MG63 (cell line): ENCODE measurements at places on chromosomes 3 and 15. TPM values are rescaled to one million over a fixed set of nuclear protein-coding genes. Genes with fewer than 3 reads are reported as not detected.

DNA sequence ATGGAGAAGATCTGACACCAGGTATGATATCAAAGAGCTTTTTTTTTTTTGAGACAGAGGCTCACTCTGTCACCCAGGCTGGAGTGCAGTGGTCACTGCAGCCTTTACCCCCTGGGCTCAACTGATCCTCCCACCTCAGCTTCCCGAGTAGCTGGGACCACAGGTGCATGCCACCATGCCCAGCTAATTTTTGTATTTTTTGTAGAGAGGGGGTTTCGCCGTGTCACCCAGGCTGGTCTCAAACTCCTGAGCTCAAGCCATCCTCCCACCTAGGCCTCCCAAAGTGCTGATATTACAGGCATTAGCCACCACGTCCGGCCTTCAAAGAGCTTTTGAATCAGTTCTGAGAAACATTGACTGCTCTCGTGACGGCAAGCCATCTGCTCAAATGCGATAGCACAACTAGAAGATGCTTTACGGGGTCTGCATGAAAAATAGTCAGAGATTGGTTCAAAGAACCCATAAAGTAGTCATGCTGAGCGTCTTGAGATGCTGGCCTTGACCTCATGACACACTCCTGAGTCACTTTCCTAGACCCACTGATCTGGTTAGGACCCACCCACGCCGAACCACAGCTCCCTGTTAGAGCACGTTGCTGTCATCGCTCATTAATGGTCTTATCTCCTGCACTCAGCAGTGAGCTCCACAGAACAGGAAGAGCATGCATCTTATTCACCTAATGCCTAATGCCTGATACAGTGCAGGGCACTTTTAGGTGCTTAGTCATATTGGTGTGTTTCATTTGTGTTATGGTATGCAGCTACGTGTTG lies 57.0 kb upstream of the NR2F2 start:
- DNase-seq = peak; percentile 97

- DNase-seq = no peak
These were observed 173.5 kb downstream of the ABHD5 start for GRCh38 chr3:43863966-43864933.

SUSD5 gene
- total RNA-seq = 4.2 and 5.4 TPM in 2 replicates

DNA sequence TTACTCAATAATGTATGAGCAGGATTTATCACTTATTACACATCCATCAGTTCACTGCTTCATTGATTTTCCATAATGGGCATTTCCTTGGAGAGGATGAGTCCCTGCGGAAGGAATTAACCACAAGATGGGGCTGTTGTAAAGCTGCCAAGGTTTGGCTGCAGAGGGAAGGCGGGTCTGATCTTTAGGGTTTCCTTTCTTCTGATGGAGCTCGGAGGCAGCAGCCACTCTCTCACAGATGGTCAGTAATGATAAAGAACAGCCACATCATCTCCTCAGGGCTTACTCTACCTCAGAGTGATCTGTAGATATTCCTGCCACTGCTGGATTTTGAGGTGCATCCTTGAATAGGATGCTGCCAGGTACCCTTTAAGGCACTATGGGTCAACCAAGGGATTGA lies 115.2 kb downstream of the USP13 start:
- peak; percentile 48 for DNase-seq

UQCRC1 gene
- total RNA-seq = 199 and 243 TPM in 2 replicates

DNA sequence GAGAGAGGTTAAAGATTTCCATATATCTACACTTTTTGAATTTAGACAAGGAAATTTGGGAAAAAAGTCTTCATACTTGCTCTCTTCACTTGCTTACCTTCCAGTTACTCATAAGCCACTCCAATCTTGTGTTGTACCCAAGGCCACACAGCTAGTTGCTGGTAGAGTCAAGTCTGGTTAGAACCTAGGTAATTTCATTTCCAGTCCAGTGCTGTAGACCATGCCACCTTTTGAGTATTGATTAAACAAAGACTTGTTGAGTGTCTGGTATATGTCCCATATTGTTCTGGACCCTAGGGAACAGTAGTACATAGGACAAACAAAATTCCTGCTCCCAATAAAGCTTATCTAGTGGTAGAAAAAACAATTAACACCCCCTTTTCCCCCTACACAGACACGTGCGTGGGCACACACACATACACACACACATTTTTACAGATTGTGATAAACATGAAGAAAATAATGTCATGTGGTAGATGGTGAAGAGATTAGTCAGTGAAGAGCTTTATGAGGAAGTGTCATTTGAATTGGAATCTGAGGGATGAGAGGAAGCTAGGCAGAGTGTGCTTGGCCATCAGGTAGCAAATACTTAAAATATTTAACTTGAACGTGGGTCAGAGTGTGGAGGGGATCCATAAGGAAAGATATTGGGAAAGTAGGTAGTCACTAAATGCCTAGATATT lies 2.1 kb downstream of the CMC1 start:
- no peak for DNase-seq

DNA sequence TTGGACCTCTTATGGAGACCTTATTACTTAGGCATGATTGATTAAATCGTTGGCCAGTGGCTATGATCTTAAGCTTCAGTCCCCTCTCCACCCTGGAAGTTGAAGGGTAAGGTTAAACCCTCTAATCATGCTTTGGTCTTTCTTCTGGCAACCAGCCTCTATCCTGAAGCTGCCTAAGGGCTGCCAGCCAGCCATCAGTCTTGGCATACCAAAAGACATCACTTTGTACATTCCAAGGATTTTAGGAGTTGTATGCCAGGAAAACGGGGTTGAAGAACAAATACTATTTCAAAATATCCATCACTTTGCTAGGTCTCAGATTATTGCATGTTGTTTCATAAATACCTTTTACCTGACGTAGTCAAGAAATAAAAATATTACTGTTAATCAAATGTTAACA lies 28.9 kb downstream of the UBE2E2 start:
- peak; percentile 36 for DNase-seq

- DNase-seq = peak; percentile 90
These were observed at the start of gene MITF for GRCh38 chr3:69739204-69740102. TSS of gene MITF (plus strand) at chr3:69739464. CDS start at chr3:69739598, 134 bp downstream.

GRCh38 chr3:28012830-28013229 lies 228.6 kb upstream of the CMC1 start:
- DNase-seq = no peak

DNA sequence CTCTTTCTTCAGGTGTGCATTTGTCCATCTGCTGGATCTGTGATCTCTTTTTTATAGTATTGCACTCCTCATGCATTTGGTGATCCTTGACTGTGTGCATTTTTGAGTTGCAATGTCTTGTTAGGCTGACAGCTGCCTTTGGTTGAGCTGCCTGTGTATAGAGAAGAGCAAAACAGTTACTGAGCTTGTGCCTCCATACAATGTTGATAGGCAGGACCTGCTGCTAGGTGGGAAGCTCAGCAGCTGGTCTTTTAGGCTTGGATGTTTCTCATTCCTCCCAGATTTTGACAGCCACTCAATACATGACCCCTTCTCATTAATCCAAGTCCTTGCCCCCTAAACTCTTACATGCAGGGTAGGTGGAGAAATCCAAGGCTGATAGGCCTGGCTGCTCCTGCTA lies 74.8 kb upstream of the PIAS1 start:
- DNase-seq = no peak

DNA sequence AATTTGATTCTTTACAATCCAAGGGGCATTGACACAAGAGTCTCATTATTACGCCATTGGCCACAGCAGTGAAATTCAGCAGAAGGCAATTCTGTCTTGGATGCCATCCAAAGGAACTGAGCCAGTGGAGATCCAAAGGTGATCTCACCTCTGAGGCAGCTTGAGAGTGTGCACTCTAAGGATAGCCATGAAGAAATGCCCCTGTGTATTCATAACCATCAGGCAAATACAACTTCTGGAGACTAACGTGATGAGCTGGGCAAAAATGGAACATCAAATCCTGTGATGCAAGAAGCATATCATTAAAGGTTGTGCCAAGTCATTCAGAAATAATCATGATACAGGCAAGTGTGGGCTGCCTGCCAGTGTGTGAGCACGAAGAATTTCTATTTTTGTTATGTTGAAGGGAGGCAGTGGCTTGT lies 41.4 kb downstream of the ROBO2 start:
- peak; percentile 4 for DNase-seq

DNA sequence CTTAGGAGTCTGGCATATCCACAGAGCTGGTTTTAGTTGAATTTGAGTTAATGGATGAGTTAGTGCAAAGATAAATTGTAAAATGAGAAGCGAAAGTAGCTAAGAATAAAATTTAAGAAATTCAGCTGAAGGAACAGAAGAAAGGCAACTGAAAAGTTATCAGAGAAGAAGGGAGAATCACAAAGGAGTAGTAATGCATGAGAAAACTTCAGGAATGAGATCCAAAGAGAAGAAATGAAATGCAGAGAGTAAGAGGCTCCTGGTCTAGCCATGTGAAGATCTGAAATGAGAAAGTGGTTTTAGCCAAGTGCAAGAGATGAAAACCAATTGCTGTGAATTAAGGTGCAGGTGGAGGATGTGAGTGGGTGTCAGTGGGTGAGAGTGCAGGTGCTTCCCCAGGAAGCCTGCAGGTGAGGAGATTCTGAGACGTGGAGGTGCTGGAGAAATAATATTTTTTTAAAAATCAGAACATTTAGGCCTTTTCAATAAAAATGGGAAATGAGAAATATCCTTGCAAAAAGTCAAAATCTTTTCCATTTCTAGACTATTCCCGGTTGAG lies 18.5 kb downstream of the KBTBD8 start:
- DNase-seq = no peak

ALDH1L1 gene
- total RNA-seq = 0.27 TPM in 1 of 2 replicates, not detected in the other

DNA sequence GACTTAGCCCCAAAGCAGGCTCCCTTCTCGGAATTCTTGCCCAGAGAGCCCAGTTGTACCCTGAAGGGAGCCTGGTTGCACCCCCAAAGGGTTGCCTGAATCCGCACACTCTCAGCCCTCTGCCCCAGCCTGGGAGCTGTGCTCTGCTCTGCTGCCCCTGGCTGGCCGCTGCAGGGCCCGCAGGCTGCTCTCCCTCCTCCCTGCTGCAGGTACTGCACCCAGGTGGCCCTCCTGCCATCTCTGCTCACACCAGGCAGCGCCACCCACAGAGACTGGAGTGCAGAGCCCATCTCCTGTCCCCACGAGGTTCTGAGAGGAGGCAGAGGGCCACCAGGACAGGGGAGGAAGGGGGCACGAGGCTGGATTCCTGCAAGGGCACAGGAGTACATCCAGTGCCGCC lies 134.2 kb upstream of the NSMCE3 start:
- no peak for DNase-seq

GRCh38 chr3:130548356-130548755 lies 31.4 kb downstream of the COL6A6 start:
- no peak for DNase-seq

- DNase-seq = no peak
These were observed 13.0 kb downstream of the TMEM44 start for GRCh38 chr3:194620196-194620595.

DNA sequence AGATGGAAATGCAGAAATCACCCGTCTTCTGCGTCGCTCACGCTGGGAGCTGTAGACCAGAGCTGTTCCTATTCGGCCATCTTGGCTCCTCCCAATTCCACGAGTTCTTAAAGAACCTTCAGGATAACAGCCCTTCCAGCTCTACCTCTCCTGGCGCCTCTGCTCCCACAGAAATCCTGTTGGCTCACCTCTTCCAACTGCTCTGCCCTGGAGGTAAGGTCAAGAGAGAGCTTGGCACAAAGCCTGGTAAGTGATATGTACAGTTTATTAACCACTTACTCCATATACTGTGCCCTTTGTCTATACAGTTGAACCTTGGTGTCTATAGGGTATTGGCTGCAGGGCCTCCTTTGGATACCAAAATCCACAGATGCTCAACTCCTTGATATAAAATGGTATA lies 17.8 kb upstream of the FGF12 start:
- DNase-seq = no peak

DNA sequence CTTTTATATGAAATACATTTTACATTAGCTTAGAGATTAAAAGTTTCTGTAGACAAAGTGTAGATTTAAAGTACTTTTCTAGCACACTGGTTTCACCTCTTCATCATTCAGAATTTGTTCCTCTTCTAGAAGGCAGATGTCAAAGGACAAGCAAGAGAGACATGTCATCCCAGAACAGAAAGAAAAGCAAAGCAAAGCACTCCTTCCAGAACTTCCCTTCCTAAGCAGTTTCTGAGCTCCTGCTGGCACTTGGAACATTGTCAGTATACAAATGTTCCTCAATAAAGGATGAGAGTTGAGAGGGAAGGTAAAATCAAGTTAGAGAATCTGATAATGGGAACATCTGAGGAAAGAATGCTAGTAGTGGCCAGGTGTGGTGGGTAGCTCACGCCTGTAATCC lies 26.2 kb downstream of the TMOD3 start:
- DNase-seq = no peak

GAP43 gene
- total RNA-seq = not detected in 2 replicates

GOLGA6D gene
- total RNA-seq = not detected in 2 replicates

DNA sequence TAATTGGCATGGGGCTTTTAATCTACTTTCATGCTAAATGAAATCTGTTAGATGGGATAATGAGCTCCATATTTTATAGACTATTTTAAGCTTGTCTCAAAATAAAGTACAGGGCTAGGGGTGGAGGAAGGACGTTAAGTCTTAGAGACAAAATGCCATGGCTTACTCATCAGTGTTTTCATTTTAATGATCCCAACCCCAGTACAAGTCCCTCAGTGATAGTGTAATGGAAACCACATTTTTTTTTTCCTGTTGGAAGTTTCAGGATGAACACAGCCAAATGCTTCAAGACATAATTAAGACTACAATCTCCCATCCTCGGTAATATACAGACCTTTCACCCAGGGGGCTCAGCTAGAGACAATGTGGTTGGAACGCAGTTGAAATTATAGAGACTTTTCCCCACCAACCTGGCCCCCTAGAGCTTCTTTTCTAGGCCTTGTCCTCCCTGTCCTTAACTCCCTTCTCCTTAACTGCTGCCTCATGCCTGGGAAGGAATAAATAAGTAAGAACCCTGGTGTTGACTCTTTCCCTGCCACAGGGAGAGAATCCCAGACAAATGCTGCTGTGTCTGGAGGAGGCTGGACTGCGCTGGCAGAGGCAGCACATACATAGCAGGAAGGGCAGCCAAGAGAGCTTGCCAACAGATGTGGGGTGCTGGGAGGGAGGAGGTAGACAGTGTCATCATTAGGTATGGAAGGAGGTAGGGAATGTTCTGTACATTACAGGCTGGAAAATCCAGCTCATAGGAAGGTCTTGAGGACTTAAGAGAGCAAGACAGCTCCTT lies 115.4 kb upstream of the ROPN1 start:
- DNase-seq = peak; percentile 61

DNA sequence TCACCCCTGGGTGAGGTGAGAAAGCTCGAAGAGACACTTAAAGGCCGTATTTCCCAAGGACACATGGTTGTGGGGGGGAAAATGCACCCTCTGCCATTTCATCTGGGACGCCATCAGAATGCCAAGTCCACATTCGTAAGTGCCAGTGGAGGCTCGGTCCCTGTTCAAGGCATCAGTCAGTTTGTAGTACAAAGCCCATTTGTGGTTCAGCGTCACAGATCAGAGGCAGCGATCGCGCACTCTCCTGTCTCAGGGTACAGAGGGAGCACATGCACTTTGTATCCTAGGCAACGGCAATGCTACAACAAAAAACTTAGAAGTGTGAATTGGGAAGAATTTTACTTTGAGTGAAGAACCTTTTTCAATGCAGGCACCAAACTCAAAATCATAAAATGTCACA lies 27.2 kb downstream of the SEMA6D start:
- DNase-seq = no peak
